ENCODE measurements at places on chromosomes 3 and 15. TPM values are rescaled to one million over a fixed set of nuclear protein-coding genes. Genes with fewer than 3 reads are reported as not detected.
A peak's percentile ranks its signal among the peaks of the same experiment; 100 is the strongest.

The PTH1R gene
- 10.0 TPM for polyA plus RNA-seq

DNA sequence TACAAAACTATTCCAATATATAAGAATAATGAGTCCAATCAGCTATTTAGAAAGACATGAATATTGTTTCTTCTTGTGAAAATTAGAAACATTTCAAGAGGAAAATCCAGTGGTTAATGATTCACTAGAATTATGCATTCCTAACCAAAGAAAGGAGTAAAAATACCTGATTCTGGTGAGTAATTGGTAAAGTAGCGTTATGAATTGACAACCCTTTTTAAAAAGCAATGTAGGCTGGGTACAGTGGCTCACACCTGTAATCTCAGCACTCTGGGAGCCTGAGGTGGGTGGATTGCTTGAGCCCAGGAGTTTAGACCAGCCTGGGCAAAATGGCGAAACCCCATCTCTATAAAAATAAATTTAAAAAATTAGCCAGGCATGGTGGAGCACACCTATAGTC lies 43.3 kb downstream of the TOPAZ1 start:
- no peak for DNase-seq

GRCh38 chr3:154060238-154061000 lies 60.8 kb upstream of the ARHGEF26 start:
- peak; percentile 60 for DNase-seq

GRCh38 chr3:74173090-74173489 lies 441.4 kb downstream of the CNTN3 start:
- DNase-seq, result no peak

- no peak for DNase-seq
Observed at GRCh38 chr3:143472731-143473523, 353.4 kb downstream of the CHST2 start.

The POTEB3 gene
- polyA plus RNA-seq, result not detected

Measured in hindlimb muscle (tissue), 1 donor.